ENCODE measurements at places on chromosomes 12 and 14.

DNA sequence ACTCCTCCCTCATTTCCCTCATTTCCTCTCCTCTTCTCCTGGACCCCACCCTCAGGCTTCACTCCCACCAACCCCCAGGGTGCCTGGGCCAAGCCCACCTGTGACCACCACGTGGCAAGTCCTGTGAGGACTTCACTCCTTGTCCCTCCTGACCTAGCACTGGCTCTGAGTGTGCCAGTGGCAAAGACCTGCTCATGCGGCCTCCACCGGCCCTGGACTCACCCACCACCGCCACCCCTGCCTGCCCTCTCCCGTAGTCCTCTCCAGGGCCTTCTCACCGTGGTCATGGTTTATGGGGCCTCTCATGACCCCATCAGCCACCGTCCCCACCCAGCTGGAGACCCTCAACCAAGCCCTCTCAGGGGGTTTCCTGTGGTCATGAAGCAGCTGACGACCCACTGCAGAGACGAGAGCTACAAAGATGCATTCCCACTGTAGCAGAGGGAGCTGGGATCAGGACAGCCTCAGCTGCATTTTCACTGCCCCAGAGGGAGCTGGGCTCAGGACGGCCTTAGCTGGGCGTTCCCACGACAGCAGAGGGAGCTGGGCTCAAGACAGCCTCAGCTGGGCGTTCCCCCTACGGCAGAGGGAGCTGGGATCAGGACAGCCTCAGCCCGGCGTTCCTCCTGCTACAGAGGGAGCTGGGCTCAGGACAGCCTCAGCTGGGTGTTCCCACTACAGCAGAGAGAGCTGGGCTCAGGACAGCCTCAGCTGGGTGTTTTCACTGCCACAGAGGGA, 3.2 kb upstream of the C14orf180 start:
- DNase-seq, result no peak

DNA sequence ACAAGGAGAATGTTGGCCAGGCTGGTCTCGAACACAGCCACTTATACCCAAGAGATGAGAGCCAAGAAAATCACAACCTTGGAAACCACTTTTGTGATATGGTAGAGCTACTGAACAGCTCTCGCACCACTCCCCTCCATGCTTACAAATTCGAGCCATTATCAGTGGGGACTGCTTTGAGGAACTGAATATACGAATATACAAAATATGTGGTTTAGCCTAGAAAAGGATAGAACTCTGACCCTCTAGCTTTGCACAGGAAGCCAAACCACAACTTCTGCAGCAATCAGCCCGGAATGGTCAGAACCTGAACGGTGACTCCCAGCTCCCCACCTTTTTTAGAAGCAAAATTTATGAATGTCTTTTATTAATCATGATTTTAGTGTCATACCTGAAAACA, 129.8 kb upstream of the TMEM132C start:
- DNase-seq, result no peak

- DNase-seq, result no peak
Observed at GRCh38 chr12:54359762-54360351, 4.4 kb downstream of the GPR84 start.

DNA sequence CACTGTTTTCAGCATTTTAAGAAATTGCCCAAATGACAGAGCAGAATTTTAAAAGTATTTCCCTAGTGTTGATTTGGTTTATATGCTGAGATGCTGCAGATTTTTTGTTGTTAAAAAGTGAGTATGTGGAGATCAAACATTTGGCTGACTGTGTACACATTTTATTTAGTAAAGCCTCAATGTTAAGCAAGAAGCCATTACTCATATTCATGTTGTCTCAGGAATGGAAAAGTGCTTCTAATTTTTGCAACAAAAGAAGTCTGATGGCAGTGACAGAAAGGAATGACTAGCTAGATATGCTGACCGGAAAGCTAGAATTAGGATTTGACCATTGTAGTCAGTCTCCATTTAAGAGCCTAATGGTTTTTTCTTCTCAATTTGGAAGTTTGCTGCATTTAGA, 22.5 kb downstream of the SLC38A6 start:
- no peak for DNase-seq

- DNase-seq, result no peak
Observed at GRCh38 chr14:65943150-65943549, 530.6 kb downstream of the FUT8 start.

- no peak for DNase-seq
Observed at GRCh38 chr14:20612403-20612802, 21.2 kb upstream of the RNASE12 start.

DNA sequence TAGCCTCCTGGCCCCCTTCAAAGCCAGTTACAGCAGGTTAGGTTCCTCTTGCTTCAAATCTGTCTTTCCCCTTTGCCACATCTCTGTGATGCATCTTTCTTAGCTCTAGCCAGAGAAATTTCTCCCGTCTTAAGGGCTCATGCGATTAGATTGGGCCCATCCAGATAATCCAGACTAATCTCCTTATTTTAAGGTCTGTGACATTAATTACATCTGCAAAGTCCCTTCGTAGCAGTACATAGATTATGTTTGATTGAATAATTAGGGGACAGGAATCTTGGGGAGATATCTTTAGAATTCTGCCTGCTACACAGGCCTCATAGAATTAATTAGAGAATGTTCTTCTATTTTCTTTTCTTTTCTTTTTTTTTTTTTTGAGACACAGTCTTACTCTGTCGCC, 79.3 kb downstream of the SPATS2 start:
- no peak for DNase-seq

- no peak for DNase-seq
Observed at GRCh38 chr12:19639781-19640415, 200.6 kb downstream of the AEBP2 start.

GRCh38 chr14:22994762-22995275, 12.5 kb upstream of the AJUBA start:
- DNase-seq, result no peak

DNA sequence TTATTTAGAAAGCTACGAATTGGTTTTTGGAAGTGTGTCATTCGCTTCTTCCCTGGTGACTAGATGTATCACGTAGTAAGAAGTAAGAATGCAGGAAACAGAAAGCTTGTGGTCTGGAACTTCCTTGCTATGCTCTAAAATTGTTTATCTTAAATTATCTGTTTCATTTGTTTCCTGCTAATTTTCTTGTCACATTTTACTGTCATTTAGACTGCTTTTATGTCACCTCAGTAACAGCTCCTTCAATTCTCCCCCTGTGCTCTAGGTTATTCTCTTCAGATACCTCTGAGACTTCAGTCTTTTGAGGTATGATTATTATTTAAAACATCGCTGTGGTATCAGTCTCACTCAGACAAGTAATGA, 699 bp upstream of the CD69 start:
- no peak for DNase-seq

DNA sequence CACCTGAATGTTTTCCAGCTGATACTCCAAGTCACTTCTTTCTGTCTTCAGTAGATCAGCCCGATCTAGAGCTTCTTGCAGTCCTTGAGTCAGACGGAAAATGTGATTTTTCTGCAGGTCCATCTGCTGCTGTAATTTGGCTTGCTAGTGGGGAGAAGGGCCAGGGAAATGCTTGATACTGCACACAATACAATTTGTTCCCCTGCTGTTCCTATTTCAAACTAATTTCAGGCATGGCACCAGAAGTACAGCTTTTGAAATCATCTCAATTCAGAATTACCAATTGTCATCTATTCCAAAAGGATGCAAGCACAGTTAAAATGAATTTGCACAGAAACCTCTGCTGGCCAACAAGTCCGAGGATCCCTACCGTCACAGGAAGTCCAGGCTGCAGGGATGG, 53.4 kb downstream of the PRKAB1 start:
- DNase-seq, result no peak

GRCh38 chr12:52037248-52037861, 13.9 kb upstream of the NR4A1 start:
- no peak for DNase-seq

- DNase-seq, result peak; percentile 87
Observed at GRCh38 chr12:68557011-68557730, 53.5 kb upstream of the RAP1B start.

DNA sequence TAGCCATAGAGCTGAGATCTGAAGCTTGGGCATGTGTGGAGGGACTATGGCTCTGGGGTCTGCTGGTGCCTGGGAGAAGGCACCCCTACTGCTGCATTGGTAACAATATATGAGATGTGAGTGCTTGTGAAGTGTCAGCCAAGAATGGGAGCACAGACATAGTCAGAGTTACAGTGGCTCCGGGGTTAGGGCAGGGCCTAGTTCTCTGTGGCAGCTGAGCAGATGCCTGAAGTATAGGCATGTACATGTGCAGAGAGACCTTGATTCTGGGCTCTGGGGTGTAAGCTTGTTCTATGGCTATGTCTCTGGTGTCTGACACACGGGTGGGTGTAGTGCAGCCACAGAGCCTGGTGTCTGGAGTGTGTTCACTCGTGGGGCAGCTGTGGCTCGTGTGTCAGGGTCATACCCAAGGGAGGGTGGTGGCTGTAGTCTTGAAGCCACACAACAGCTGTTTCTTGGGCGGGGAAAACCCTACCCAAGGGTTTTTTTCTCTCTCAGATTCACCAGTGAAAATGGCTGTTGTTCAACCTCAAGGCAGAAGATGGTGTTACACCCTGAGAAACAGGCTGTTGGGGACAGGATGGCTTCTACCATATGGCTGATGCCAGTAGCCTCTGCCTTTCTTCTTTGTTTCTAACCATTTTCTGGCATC, 11.9 kb upstream of the TCL1A start:
- DNase-seq, result no peak

GRCh38 chr12:77980782-77981181, 150.1 kb downstream of the NAV3 start:
- no peak for DNase-seq

- DNase-seq, result peak; percentile 20
Observed at GRCh38 chr14:30521899-30522736, 36.8 kb upstream of the G2E3 start.

GRCh38 chr12:96862326-96862725, 44.7 kb upstream of the NEDD1 start:
- no peak for DNase-seq

GRCh38 chr12:125533434-125534029, 468.3 kb downstream of the AACS start:
- DNase-seq, result no peak

DNA sequence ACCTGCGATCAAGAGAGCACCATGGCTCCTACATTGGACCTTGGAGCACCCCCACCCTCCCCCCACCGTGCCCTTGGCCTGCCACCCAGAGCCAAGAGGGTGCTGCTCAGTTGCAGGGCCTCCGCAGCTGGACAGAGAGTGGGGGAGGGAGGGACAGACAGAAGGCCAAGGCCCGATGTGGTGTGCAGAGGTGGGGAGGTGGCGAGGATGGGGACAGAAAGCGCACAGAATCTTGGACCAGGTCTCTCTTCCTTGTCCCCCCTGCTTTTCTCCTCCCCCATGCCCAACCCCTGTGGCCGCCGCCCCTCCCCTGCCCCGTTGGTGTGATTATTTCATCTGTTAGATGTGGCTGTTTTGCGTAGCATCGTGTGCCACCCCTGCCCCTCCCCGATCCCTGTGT, 1.8 kb upstream of the RNU7-1 start:
- DNase-seq, result no peak

DNA sequence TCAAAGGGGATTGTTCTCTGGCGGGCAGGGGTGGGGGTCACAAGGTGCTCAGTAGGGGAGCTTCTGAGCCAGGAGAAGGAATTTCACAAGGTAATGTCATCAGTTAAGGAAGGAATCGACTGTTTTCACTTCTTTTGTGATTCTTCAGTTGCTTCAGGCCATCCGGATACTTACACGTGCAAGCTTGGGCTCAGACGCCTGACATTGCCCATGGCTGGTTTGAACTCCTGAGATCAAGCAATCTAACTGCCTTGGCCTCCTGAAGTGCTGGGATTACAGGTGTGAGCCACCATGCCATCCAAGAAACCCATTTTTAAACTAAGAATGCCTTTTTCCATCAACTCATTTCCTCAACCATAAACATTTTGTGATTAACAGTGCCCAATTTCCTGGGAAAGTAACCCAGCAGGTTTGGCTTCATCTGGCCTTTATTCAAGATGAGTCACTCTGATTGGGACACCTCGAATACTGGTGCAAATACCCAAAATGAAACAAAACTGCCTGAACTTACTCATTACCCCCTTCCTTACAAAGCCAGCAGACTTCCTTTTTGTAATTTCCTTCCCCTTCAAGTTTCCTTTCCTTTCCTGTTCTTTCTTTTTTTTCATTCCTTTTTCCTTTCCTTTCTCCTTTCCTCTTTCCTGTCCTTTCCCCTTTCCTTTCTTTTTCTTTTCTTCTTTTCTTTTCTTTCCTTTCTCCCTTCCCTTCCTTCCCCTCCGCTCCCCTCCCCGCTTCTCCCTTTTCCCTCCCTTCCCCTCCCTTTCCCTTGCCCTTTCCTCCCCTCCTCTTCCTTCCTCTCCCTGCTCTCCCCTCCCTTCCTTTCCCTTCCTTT, 10.2 kb upstream of the RNASE10 start:
- no peak for DNase-seq

GRCh38 chr12:62604373-62604772, 137.7 kb downstream of the MON2 start:
- DNase-seq, result no peak

DNA sequence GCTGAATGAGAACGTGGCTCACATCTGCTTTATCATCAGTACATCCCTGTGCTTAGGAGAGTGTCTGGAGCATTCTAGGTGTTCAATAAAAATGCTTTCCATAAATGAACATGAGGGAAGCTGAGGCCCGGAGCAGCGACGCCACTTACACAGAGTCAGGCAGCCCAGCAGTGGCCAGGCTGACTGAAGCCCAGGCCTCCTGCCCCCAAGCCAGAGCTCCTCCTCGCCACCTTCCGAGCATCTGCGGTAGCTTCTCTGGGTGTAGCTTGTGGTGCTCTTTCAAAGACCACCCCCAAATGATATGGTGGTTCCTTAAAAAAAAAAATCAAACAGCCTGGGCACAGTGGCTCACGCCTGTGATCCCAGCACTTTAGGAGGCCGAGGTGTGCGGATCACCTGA, 88.8 kb downstream of the FBXL14 start:
- no peak for DNase-seq

- no peak for DNase-seq
Observed at GRCh38 chr14:66152747-66153146, 333.4 kb upstream of the CCDC196 start.

DNA sequence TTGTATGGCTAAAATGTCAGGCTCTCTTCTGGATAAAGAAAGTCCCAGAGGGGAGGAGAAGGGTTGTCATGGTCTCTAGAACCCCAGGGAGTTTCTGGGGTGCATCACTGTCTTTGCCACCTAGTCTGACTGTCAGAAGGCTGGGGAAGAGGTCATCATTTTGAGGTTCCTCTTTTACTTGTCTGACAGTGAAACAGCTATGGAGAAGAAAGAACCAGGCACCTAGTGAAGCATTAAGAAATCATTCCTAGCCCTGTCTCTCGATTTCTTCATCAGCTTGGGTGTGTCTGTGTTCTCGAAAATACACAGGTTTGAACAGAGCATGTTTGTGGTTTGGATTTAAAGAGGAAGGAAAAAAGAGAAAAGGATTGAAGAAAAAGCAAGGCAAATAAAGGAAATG, 158.7 kb upstream of the LRIG3 start:
- DNase-seq, result no peak

Data from HS-27A (cell line).